Airway epithelial cell (primary cell): ENCODE measurements at places on chromosomes 12 and 14. TPM values are rescaled to one million over a fixed set of nuclear protein-coding genes. Genes with fewer than 3 reads are reported as not detected.

The TBC1D30 gene
- total RNA-seq = 3.8 and 3.9 TPM in 2 replicates

The IAPP gene
- total RNA-seq = not detected in 2 replicates

The TCL1B gene
- total RNA-seq = not detected in 2 replicates

The ARHGEF40 gene
- 11.6 and 12.0 TPM in 2 replicates for total RNA-seq

The TSHR gene
- not detected in 2 replicates for total RNA-seq

The SH2B3 gene
- 12.4 and 19.2 TPM in 2 replicates for total RNA-seq

The NCKAP5L gene
- total RNA-seq = 12.6 and 16.8 TPM in 2 replicates

The LTB4R gene
- total RNA-seq = 7.7 and 16.1 TPM in 2 replicates

The CLEC4D gene
- not detected in 2 replicates for total RNA-seq

The TAS2R19 gene
- 0.65 TPM in 1 of 2 replicates, not detected in the other for total RNA-seq

The OR11G2 gene
- total RNA-seq = not detected in 2 replicates
